ENCODE measurements at places on chromosomes 1 and 21.

- DNase-seq = no peak
Measured at GRCh38 chr21:34886240-34887104, 162.6 kb downstream of the RUNX1 start.

DNA sequence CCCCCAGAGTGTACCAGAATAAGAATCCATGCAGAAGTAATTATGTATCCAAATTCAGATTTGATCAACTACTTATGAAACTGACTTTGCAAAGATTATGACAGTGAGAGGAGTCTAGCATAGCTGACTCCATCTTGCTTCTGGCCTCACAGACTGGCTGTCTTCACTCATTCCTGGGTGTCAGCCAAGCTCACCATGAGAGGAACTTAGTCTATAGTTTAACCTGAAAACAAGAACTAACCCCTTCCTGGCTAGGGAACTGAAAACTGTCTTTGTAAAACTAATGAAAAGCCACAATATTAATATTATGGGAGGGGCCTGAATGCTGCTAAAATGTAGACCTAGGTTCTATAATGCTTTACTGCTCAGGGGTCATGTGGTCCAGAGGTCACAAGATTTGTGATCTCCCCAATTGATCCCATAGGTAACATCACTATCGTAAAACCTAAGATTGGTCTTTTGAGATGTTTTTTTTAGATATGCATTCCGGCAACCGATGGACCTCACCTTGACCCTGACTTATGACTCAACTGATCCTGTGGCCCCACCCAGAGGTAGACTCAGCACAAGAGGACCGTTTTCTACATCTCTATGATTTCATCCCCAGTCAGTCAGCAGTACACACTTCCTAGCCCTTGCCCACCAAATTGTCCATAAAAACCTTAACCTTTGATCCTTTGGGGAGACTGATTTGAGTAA, 55.2 kb downstream of the ATP1B1 start:
- peak; percentile 10 for DNase-seq

DNA sequence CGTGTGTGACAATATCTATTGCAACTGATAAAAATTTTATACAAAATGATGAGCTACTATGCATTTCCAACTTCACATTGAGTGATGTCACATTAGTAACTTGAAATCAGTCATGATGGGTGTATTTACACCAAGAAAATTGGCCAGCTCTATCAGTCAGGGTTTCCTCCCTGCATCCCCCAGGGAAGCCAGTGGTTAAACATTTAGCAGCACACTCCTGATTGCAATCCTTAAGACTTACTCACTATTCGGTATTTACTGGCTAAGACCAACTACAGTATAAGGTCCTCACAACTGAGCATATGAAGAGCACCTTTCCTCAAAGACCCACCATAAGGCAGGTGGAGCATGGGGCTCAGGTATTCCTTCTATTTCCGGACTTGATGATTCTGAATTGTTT, 41.3 kb upstream of the PTGFRN start:
- DNase-seq = no peak

GRCh38 chr21:26759731-26760130, 85.5 kb downstream of the ADAMTS1 start:
- DNase-seq = no peak
